ENCODE measurements at places on chromosomes 2 and 18.
A peak's percentile ranks its signal among the peaks of the same experiment; 100 is the strongest.

- DNase-seq = peak; percentile 19
Observed at GRCh38 chr2:233053928-233054784, 6.0 kb upstream of the INPP5D start.

- no peak for DNase-seq
Observed at GRCh38 chr18:79573921-79574491, 105.6 kb upstream of the CTDP1 start.

DNA sequence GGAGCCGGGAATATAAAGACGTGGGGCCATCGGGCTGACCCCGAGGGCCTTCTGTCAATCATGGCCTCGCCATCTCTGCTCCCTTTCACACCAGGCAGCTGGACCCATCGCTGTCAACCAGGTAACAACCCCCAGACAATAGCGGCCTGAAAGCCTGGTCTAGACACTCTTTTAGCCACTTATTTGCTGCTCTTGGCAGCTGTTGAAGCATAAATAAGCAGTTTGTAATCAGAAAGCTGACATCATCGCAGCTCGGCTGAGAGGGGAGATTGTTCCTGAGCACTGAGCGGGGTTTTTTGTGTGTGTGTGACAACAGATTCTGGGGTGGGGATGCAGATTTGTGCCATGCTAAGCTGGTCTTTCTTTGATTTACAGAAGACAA, 423.6 kb upstream of the POU3F3 start:
- DNase-seq = no peak

GRCh38 chr2:131034122-131035051, 58.9 kb downstream of the FAM168B start:
- no peak for DNase-seq

- DNase-seq = no peak
Observed at GRCh38 chr2:214575465-214575864, 164.6 kb downstream of the VWC2L start.

DNA sequence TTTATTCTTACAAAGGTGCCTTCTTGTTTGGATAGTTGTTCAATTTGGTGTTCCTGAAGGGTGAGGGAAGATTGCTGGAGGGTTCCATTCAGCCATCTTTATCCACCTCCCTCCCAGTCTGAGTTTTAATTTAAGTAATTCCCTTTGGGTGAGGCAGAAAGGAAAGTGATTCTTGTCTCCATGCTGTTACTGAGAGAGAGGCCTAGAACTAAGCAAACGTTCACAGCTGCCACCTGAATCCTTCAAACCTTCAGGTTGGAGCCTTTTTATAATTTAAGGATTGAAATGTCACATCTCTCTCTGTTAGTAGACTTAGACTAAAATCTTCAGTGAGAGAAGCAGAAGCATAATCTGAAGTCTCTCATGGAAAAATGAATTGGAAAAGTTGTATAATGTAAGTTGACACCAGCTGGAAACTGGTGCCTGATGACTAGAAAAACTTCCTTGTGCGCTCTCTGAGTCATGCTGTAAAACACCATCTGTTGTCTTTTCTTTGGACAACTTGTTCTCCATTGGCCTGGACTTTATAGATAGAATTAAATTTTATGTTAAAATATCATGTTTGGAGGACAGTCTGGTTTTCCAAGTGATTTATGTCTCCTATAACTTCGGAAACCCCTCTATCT, 14.6 kb downstream of the STRADB start:
- DNase-seq = no peak

GRCh38 chr18:31684279-31685096, at the start of gene B4GALT6:
B4GALT6 (minus strand) TSS chr18:31684581; CDS start chr18:31684426, 155 bp downstream.
- no peak for DNase-seq

DNA sequence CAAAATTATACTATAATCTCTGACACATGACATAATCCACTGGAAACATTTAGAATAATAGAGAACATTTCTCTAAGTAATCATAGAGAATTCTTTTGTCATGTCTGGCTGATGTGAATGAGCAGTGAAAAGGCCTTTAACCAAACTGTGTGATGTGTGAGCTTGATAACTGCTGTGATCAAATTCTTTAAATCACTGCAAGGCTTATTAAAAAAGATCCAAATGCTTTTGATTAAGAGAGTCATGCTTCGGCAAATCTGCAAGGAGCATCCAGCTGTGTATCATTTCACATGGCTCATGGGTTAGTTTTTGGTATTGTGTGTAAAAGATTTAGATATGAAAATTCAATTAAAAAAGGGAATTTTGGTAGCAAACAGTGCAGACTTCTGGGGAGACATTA, 58.6 kb upstream of the TFPI start:
- no peak for DNase-seq

DNA sequence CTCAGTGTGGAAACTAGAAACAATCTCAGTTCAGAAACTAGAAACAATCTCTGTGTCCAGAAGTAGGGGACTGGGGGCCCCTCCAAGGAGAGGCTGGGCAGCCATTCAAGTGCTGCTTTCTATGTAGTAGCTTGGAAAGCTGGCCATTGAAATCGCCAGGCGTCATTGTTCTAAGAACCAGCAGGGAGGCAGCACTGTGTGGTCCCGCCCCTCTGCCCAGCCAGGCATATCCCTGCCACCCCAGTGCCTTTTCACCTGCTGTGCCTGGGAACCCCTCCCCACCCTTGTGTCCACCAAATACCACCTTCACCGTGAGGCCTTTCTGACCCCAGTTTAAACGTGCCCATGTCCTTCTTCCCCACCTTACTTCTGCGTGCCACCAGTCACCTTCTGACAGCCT, 221.6 kb downstream of the GBX2 start:
- DNase-seq = no peak

- no peak for DNase-seq
Observed at GRCh38 chr18:71011389-71011788, 722.5 kb downstream of the SOCS6 start.

- no peak for DNase-seq
Observed at GRCh38 chr18:57110290-57110689, 36.6 kb upstream of the BOD1L2 start.

- DNase-seq = peak; percentile 91
Observed at GRCh38 chr2:27353762-27354596, 2.6 kb downstream of the GTF3C2 start.

- DNase-seq = no peak
Observed at GRCh38 chr2:28981016-28981441, at the start of gene TOGARAM2. TOGARAM2 (plus strand) TSS chr2:28981298; CDS start chr2:28994835, 13,537 bp downstream.

- DNase-seq = no peak
Observed at GRCh38 chr18:71223486-71223885, 934.6 kb downstream of the SOCS6 start.

- no peak for DNase-seq
Observed at GRCh38 chr2:85902496-85902895, 13.7 kb upstream of the ST3GAL5 start.

- DNase-seq = no peak
Observed at GRCh38 chr18:33584548-33585430, 6.8 kb downstream of the ASXL3 start.

- no peak for DNase-seq
Observed at GRCh38 chr2:224887141-224887540, 155.1 kb downstream of the DOCK10 start.

GRCh38 chr2:47675196-47675825, 107.6 kb upstream of the MSH6 start:
- DNase-seq = no peak

GRCh38 chr2:20649576-20649975, 1.3 kb downstream of the HS1BP3 start:
- no peak for DNase-seq

GRCh38 chr2:205543937-205544702, 138.2 kb upstream of the NRP2 start:
- no peak for DNase-seq

- no peak for DNase-seq
Observed at GRCh38 chr18:49048396-49049020, 97.7 kb upstream of the SMAD7 start.

GRCh38 chr2:54666131-54666633, 57.3 kb upstream of the EML6 start:
- no peak for DNase-seq

GRCh38 chr2:86074256-86074655, 31.4 kb downstream of the POLR1A start:
- no peak for DNase-seq

GRCh38 chr18:32909798-32910561, 137.2 kb upstream of the KLHL14 start:
- DNase-seq = no peak

GRCh38 chr18:74368901-74369705, 53.5 kb downstream of the C18orf63 start:
- no peak for DNase-seq

GRCh38 chr2:179332903-179333302, 68.3 kb upstream of the SESTD1 start:
- DNase-seq = no peak

- peak; percentile 83 for DNase-seq
Observed at GRCh38 chr2:23381084-23381483, 3.9 kb upstream of the KLHL29 start.

DNA sequence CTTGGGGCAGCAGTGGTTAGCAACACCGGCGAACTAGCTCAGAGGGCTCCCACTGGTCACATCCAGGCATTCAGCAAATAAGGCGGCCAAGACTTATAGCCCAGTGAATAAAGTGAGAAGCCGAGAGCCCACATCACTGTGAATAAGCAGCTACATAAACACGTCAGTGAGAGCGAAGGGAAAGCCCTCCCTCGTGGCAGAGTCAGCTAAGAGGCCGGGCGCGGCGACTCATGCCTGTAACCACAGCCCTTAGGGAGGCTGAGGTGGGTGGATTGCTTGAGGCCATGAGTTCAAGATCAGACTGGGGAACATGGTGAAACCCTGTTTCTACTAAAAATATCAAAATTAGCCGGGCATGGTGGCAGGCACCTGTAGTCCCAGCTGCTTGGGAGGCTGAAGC, 5.2 kb downstream of the D2HGDH start:
- DNase-seq = peak; percentile 6

DNA sequence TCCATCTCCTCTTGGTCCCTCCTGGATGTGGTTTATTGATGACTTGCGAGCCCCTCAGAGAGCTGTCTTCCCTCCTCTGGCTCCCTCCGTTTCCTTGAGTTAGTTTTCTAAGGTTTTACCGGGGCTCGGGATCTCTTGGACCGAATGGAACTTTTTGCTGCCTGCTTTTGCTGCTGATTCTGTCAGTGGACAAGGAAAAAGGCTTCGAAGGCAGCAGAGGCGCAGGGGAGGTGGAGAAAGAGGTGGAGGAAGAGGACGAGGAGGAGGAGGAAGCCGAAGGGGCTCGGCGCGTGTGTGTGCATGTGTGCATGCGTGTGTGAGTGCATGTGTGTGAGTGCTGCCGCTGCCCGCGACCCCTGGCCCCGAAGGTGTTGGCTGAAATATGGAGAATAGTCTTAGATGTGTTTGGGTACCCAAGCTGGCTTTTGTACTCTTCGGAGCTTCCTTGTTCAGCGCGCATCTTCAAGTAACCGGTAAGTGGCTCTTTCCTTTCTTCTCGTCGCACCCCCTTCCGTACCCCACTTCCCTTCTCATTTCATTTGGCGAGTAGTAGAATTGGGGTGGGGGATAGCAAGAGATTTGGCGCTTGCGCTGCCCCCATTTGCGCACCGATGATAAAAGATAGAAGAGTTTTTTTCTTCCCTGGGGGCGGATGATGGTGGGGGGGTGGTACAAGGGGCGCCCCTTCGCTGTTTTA, 557 bp downstream of the DCC start:
- DNase-seq = no peak

DNA sequence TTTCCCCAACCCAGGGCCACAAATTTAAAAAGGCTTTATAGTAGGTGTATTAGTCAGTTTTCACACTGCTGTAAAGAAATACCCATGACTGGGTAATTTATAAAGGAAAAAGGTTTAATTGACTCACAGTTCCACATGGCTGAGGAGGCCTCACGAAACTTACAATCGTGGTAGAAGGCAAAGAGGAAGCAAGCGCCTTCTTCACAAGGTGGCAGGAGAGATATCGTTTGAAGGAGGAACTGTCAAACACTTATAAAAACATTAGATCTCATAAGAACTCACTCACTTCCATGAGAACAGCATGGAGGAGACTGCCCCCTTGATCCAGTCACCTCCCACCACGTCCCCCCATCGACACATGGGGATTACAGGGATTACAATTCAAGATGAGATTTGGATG, 70.4 kb downstream of the FECH start:
- no peak for DNase-seq

DNA sequence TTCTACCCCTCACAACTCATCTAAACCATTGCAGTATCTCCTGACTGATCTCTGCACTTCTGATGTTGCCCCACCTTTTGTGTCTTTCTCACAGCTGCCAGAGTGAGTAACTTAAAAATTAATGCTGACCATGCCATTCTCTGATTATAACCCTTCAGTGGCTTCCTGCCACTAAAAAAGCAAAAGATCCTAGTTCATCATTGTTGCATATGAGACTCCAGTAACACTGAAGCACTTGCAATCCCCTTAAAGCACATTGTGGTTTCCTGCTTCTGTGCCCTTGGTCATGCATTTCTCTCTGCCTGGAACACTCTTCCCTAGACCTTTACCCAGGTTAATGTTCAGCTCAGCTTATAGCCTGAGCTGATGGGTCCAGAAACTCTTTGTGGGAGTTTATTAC, 95.1 kb upstream of the WDSUB1 start:
- peak; percentile 10 for DNase-seq

DNA sequence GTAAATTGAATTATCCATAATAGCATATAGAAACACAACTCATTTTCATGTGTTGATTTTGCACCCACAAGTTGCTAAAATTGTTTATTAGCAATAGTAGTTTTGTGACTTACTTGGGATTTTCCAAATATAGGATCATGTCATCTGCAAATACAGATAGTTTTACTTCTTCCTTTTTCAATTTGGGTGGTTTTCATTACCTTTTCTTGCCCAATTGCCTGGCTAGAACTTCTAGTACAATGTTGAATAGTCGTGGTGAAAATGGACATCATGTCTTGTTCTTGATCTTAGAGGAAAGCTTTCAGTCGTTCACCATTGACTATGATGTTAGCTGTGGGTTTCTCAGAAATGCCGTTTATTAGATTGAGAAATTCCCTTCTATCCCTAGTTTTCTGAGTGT, 60.2 kb upstream of the TCF7L1 start:
- DNase-seq = no peak

DNA sequence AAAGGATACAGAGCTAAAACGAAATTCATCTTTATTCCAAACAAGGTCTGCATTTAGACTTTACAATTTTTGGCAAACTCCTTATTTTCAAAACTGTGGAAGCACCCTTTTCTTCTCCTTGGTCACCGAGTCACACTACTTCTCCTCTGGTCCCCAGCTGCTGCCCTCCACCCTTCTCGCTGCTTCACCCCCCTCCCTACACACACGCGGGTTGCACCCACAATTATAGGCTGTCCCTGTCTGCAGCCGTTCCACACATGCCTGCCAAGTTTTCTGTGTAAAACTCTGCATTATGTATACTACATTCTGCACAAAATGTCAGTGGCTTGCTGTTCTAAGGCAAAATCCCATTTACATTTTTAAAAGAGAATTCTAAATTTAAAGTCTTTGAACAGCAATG, 63.5 kb downstream of the PTPN2 start:
- DNase-seq = no peak

- peak; percentile 67 for DNase-seq
Observed at GRCh38 chr2:72917138-72917876, at the start of gene EMX1. EMX1 (plus strand) TSS chr2:72917519; CDS start chr2:72917853, 334 bp downstream.

GRCh38 chr2:101596333-101596732, 101.2 kb upstream of the MAP4K4 start:
- peak; percentile 4 for DNase-seq

DNA sequence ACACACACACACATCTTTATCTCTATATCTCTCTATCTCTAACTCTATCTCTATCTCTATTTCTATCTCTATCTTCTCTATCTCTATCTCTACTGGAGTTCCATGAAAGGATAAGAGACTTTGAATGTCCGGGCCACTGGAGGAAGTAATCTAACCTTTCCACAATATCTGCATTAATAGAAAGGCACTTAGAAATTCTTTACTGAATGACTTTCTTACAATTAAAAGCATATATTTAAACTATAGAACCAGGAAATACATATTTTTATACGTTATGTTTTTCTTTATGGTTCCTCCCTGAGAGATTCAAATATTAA, 234.9 kb downstream of the TRIB2 start:
- DNase-seq = no peak
